Breast epithelium (tissue), 4 donors: ENCODE measurements at places on chromosomes 7 and 10. TPM values are rescaled to one million over a fixed set of nuclear protein-coding genes. Genes with fewer than 3 reads are reported as not detected.

The IL6 gene
- total RNA-seq: 55.3 TPM

The C7orf57 gene
- not detected for total RNA-seq

The VWDE gene
- 8.8 TPM for total RNA-seq

The ATRNL1 gene
- total RNA-seq: 2.9 TPM

The ZNF365 gene
- 1.8 TPM for total RNA-seq

The HECW1 gene
- 0.48 TPM for total RNA-seq

The GIMAP6 gene
- 35.2 TPM for total RNA-seq

The TNKS2 gene
- 65.4 TPM for total RNA-seq

The INHBA gene
- total RNA-seq: 0.59 TPM

- H3K27me3 ChIP-seq: no peaks in the 10 kb centered on the region
- no peaks in the 10 kb centered on the region for H3K36me3 ChIP-seq
- DNase-seq: no peak
- no peaks in the 10 kb centered on the region for H3K4me1 ChIP-seq
- no peak overlapping the region for H3K27ac ChIP-seq
- H3K4me3 ChIP-seq: no peak overlapping the region
These were observed 142.1 kb downstream of the STK31 start for GRCh38 chr7:23852135-23852534.

DNA sequence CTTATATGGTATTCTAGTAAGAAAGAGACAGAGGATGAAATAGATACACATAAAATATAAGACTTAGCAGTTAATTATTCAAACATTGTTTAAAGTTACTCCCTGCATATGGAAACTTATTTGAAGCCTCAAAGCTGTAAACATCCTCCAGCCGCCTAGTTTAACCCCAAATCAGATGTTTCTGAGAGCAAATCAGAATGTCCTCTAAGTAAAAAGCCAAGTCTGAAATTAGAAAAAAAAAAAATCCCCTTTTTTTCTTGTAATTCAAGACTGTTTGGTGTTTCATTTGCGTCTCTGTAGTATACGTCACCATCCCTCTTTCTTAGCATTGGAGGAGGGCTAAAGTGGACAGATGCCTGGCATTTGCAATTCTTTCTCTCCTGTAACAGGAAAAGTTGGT lies 46.4 kb downstream of the TMEM26 start:
- H3K4me3 ChIP-seq: no peak overlapping the region
- H3K27me3 ChIP-seq: no peaks in the 10 kb centered on the region
- DNase-seq: no peak
- H3K4me1 ChIP-seq: no peaks in the 10 kb centered on the region

- H3K27me3 ChIP-seq: no peaks in the 10 kb centered on the region
- no peak for DNase-seq
- no peaks in the 10 kb centered on the region for H3K36me3 ChIP-seq
- no peak overlapping the region for H3K27ac ChIP-seq
- H3K4me1 ChIP-seq: no peaks in the 10 kb centered on the region
These were observed 48.0 kb downstream of the JCAD start for GRCh38 chr10:30011396-30011795.

DNA sequence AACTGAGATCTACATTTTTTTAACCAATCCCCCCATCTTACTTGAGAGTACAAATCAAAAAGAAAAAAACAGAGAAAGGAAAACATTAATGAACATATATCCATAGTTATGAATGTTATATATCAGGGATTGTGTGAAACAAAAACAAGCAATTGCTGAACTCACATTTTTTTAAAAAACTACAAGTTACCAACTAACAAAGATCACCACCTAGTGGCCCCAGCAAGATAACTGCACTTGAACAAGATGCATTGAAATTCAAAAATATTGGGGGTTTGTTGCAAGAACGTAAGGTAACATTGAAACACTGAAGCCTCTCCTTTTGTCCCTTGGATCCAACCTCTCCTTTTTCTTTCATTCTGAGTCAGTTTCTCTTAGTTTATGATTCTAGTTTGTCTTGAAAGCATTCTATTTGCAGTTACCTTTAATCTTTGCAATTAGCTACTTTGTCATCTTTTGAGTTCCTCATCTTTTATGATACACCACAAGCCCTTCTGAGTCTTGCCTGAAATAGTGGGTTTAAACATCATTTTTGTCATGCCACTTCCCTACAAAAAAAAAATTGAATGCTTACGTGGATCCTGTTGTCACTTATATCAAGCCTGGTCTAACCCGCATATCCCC lies 87.3 kb upstream of the TES start:
- H3K27ac ChIP-seq: no peak overlapping the region
- H3K36me3 ChIP-seq: no peaks in the 10 kb centered on the region
- H3K27me3 ChIP-seq: no peaks in the 10 kb centered on the region
- no peak for DNase-seq

GRCh38 chr10:48600645-48601505 lies 4.0 kb downstream of the ARHGAP22 start:
- no peaks in the 10 kb centered on the region for H3K27me3 ChIP-seq
- no peaks in the 10 kb centered on the region for H3K4me1 ChIP-seq
- no peak overlapping the region for H3K4me3 ChIP-seq
- no peak for DNase-seq

- H3K4me3 ChIP-seq: no peak overlapping the region
- H3K4me1 ChIP-seq: no peaks in the 10 kb centered on the region
- DNase-seq: peak; percentile 25
- no peaks in the 10 kb centered on the region for H3K27me3 ChIP-seq
These were observed 135.6 kb downstream of the WDR37 start for GRCh38 chr10:1191752-1192151.

- no peak for DNase-seq
- H3K4me1 ChIP-seq: no peaks in the 10 kb centered on the region
- no peak overlapping the region for H3K27ac ChIP-seq
- no peak overlapping the region for H3K4me3 ChIP-seq
These were observed 104.1 kb downstream of the ZNF467 start for GRCh38 chr7:149669121-149669818.

- no peaks in the 10 kb centered on the region for H3K4me1 ChIP-seq
- no peak for DNase-seq
- no peaks in the 10 kb centered on the region for H3K36me3 ChIP-seq
- H3K27me3 ChIP-seq: no peaks in the 10 kb centered on the region
- no peak overlapping the region for H3K4me3 ChIP-seq
- H3K27ac ChIP-seq: no peak overlapping the region
These were observed 142.4 kb downstream of the C1GALT1 start for GRCh38 chr7:7324698-7325097.

GRCh38 chr10:71213127-71213621 lies 804 bp downstream of the UNC5B start:
- DNase-seq: peak; percentile 72
- peak overlapping the region; percentile 90 for H3K4me3 ChIP-seq
- H3K27me3 ChIP-seq: peaks cover 3% of the 10 kb centered on the region
- peaks cover 6% of the 10 kb centered on the region for H3K4me1 ChIP-seq
- no peaks in the 10 kb centered on the region for H3K36me3 ChIP-seq

GRCh38 chr7:158343936-158344455 lies 243.6 kb downstream of the PTPRN2 start:
- H3K4me3 ChIP-seq: no peak overlapping the region
- no peaks in the 10 kb centered on the region for H3K4me1 ChIP-seq
- no peak overlapping the region for H3K27ac ChIP-seq

GRCh38 chr7:149147752-149148653 lies 750 bp downstream of the ZNF398 start:
- peak overlapping the region; percentile 85 for H3K27ac ChIP-seq
- peak overlapping the region; percentile 74 for H3K4me3 ChIP-seq
- H3K36me3 ChIP-seq: no peaks in the 10 kb centered on the region
- no peaks in the 10 kb centered on the region for H3K4me1 ChIP-seq

- H3K4me1 ChIP-seq: no peaks in the 10 kb centered on the region
- no peaks in the 10 kb centered on the region for H3K27me3 ChIP-seq
- peak overlapping the region; percentile 86 for H3K27ac ChIP-seq
- DNase-seq: peak; percentile 84
- peak overlapping the region; percentile 57 for H3K4me3 ChIP-seq
These were observed 2.4 kb upstream of the INHBA start for GRCh38 chr7:41705109-41705901.

DNA sequence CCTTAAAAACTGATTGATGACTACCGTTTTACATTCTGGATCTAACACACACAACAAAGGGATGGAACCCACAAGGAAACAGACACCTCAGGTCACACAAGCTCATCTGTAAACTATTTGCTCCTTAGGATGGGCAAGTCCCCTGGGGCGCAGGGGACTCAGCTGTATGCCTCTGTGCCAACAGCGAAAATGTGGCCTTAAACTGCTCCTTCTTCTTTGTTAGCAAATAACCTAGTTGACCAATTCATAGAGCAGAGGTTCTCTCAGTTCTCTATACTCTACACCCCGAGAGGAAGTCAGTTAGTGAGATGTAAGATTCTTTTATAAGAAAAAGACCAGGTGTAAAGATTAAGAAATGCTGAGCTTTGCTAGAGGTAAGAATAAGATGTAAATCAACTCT lies 181.9 kb upstream of the PRSS58 start:
- H3K27ac ChIP-seq: no peak overlapping the region
- no peaks in the 10 kb centered on the region for H3K36me3 ChIP-seq
- no peak overlapping the region for H3K4me3 ChIP-seq
- no peaks in the 10 kb centered on the region for H3K27me3 ChIP-seq
